Activated T-cell treated with anti-CD3 and anti-CD28 coated beads for 4 hours (primary cell): ENCODE measurements at places on chromosomes 2 and 18.

DNA sequence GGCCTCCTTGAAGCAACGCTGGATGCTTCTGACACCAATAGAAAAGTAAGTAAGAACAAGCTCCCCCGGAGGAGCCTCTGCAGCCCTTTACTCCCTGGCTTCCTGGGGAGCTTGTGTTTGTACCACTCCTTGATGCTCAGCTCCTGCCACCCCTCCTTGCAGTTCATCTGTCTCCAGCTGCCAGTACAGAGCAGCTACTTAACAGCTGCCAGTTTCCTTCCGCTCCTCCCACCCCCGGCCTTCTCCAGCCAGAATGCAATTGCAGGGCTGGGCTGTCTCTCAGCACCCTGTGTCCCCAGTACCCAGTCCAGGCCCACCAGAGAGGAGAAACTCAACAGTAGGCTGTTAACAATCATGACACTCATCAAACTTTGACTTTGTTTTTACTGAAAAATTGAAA lies 109.4 kb downstream of the AOX1 start:
- no peak for DNase-seq

- DNase-seq: no peak
Observed at GRCh38 chr18:7927119-7927518, 360.0 kb downstream of the PTPRM start.

DNA sequence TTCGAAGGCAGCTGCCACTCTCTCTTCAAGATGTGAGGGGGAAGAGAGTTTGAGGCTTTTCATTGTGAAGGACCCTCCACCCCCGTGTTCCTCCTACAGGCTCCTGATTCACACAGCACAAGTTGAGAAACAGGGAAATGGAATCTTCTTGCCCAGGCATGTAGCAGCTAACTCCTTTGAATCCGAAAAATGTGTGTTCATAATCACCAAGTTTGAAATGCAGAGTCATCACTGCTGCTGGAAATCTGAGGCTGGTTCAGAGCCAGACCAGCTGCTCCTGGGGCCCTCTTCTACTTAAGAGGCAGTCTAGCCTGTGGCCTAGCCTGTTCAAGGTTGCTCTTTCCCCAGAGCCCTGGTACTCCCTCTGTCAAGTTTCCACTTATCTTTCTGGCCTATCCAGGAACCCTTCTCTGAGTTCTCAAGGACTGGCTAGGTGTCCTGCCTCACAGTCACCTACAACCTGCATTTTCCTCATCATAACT lies 166.4 kb downstream of the TMEM247 start:
- DNase-seq: no peak

DNA sequence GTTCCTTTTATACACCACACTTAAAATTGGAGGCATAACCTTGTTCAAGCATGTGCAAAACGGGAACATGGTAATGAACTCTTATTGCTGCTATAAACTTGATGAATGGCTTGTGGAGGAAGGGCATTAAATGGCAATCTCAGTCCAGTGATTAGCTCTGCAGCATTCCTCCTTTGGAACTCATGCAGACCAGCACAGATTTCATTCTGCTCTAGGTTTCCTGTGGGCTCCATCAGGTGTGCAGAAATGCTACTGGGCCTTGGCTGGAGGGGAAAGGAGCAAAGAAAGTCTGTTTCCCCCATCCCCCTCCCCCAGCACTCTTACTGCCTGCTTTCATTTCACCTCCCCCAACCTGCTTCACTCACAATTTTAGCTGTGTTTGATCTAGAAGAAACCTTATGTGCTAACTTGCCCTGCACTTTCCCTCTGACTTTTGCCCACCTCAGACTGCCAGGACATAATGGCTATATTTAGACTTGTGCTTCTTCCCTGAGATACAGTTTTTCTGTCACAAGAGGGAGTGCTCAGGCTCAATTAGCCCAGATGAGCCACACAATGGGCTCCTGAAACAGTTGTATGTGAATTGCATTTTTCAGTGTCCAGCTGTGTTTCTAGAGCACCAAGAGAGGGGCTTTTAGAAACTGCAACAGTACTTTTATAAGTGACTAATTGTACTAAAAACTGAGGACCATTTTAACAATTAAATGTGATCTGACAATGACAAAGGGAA lies 109.8 kb downstream of the FSHR start:
- DNase-seq: no peak

DNA sequence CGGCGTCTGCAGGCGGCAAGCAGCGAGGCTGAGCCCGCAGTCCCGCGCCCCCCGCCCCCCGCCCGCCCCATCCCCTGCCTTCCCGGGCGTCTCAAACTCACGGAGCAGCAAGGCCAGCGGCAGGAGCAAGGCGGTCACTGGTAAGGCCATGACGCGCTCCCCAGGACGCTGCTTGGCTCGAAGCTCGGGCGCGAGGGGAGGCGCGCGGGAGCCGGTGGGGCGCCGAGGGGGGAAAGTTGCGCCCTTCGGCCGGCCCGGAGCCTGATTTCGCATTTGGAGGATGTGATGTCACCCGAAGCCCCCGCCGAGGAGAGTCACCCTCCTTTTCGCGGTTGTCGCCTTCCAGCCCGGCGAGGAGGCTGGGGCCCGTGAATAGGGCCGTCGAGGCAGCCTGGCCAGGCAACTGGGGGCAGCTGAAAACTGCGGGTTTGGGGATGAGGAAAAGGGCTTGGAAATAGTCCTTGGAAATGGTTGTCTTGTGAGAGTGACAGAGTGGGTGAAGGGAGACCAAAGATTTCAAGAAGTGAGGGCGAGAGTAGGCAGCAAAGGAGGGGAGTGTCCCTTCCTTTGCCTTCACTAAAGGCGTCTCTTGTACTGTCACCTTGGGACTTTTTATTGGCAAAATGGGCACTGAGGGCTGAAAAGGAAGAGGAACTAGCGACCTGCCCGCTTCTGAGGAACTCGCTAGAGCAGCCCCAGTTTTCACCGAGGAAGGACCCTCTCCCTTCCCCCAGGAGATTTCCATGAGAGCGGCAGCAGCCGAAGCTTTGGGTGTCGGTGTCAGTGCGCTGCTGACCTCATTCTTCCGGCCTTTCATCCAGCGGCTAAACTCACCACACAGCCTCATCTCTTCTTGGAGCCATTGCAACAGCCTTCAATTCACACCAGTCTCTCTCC lies at the start of gene CD8A:
Gene CD8A, minus strand, starts transcription at position 238 of the 897 bp plus-strand sequence. Its CDS starts 88 bp downstream, at position 150.
- DNase-seq: peak; percentile 36

DNA sequence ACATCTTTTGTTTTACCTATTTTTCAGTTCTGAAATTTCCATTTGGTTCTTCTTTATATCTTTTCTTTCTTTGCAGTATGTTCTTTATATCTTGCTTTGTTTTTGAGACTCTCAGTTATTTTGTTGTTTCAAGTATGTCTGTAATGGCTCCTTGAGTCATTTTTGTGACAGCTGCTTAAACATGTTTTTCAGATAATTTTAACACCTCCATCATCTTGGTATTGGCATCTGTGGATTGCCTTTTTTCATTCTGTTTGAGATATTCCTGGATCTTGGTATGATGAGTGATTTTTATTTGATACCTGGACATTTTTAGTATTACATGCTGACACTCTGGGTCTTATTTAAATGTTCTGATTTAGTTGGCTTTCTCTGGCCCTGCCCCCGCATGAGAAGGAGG lies 89.5 kb downstream of the NCOA1 start:
- DNase-seq: no peak

DNA sequence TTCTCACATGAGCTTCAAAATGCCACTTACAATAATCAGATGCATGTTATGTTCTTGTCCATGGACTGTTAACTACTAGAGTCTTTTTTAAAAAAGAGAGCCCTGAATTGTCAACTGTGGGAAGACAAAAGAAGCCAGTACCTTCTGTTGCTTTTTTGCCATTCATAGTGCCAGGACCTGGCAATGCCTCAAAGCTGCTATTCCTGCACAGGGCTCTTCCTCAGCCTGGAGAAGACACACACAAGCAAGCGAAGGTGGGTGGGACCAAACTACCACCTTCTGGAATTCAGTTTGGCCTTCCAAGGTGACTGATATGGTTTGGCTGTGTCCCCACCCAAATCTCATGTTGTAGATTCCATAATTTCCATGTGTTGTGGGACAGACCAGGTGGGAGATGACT lies 160.6 kb downstream of the AFF3 start:
- DNase-seq: no peak

GRCh38 chr2:165640247-165640929 lies 153.7 kb downstream of the GALNT3 start:
- DNase-seq: no peak

DNA sequence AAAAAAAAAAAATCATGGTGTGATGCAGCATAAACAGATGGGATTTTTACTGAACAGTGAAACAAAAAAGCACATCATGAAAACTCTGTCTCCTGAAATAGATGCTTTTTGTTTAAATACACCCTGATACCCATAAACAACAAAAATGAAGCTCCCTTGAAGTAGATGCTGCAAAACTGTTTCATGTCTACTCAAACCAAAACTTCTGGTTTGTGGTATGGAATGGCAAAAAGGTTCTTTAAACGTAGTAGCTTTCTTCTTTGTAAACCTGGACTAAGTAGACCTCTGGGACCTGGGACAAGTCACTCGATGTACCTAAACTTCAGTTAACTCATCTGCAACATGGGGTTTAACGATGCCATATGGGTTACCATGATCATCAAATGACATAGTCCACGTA lies 64.4 kb upstream of the RAPH1 start:
- DNase-seq: no peak

DNA sequence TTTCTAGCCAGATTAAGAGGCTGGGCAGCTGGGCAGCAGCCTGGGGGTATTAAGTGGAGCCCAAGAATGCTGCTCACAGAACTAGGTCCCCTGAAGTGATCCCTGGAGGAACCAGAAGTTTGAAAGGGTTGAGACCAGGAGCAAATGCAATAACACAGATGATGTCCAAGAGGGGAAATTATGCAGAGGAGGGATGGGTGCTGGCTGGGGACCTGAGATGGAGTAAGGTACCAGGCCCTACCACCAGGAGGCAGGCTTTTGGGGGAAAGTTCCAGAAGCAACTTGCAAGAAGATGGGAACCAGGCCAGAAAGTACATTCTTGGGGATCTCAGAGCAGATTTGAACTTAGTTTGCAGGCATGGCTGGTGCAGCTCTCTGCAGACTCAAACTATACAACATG lies 175.1 kb downstream of the NCK2 start:
- DNase-seq: peak; percentile 33

GRCh38 chr2:23566241-23567142 lies 181.5 kb downstream of the KLHL29 start:
- no peak for DNase-seq

DNA sequence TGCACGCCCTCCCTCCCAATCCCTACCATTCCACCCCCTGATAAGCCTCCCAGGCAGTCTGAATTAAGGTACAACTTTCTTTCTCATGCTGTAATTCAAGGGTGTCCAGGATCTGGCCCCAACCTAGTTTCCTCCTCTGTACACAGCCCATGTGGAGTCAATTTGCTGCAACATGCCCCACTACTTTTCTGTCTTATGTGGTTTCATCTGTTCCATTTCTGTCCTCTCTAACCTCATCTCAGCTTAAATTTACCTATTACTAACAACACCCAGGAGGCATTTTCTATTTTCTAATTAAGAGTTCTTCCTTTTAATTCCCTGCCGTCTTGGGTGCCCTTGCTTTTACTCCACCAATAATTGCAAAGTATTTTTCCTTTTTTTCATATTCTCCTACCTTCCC lies 10.0 kb downstream of the PPP4R1 start:
- no peak for DNase-seq

DNA sequence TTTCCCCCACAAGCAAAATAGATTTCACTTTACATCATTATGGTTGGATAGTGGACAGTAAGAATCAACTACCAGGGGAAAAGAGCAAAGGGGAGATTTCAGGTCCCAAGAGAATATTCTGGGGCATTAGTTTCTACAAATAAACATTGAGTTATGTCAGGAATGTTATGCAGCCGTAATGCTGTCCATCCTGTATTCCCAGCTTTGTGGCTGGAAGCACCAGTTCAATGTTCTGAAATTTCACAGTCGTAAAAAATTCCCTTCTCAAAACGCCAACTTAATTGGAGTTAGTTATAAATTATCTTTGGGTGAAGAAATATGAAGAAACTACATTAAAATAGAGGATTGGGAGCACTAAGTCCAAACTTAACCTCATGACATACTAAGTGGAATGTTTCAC lies 141.5 kb upstream of the FIGN start:
- no peak for DNase-seq

GRCh38 chr18:27996801-27997272 lies 180.1 kb downstream of the CDH2 start:
- no peak for DNase-seq

- no peak for DNase-seq
Observed at GRCh38 chr2:167487728-167488127, 599.4 kb downstream of the XIRP2 start.

- no peak for DNase-seq
Observed at GRCh38 chr2:15435474-15435873, 125.7 kb downstream of the NBAS start.

GRCh38 chr2:112954364-112954763 lies 23.4 kb upstream of the IL36G start:
- DNase-seq: no peak

- DNase-seq: no peak
Observed at GRCh38 chr18:7697306-7697705, 130.2 kb downstream of the PTPRM start.

GRCh38 chr2:220394433-220394832 lies 767.0 kb downstream of the SLC4A3 start:
- no peak for DNase-seq

- no peak for DNase-seq
Observed at GRCh38 chr2:153197402-153198386, 280.9 kb downstream of the RPRM start.

DNA sequence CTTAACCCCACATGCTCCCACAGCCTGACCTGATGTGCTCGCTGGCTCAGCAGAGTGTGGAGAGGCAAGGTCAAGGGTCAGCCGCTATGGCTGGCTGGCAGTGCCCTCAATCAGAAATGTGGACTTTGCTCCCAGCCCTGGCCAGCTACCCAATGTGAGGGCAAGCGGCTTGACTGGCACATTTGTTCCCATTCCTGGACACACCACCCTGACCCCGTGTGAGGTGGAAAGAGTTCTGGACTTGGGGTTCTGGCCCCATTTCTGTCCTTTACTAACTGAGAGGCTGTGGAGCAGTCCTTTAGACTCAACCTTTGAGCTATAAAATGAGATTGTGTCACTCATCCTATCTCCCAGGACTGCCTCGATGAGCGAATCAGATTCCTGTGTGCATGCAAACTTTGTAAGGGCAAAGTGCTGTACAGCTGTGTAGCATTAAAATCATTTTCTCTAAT lies 9.1 kb downstream of the THNSL2 start:
- no peak for DNase-seq

GRCh38 chr2:192700934-192701333 lies 506.2 kb upstream of the TMEFF2 start:
- no peak for DNase-seq

DNA sequence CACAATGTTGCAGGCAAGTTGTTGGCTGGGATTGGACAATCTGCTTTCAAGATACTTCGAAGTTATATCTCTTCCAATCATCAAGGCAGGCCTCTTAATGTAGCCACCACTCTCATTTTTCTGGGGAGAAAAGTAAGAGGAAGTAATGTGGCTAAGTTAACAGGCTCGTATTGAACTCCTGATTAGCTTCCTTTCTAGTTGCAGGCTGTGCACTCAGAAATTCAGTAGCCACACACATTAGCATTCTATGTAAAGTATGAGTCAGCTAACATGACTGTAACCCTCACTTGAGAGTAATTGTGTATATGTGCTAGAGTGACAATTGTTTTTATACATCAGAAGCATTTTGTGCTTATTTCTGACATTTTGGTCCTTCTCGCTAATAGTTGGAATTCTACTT lies 3.3 kb downstream of the TWSG1 start:
- DNase-seq: no peak

- DNase-seq: no peak
Observed at GRCh38 chr2:171836146-171836910, 57.7 kb downstream of the SLC25A12 start.
